ENCODE measurements at places on chromosomes 6 and 20.

DNA sequence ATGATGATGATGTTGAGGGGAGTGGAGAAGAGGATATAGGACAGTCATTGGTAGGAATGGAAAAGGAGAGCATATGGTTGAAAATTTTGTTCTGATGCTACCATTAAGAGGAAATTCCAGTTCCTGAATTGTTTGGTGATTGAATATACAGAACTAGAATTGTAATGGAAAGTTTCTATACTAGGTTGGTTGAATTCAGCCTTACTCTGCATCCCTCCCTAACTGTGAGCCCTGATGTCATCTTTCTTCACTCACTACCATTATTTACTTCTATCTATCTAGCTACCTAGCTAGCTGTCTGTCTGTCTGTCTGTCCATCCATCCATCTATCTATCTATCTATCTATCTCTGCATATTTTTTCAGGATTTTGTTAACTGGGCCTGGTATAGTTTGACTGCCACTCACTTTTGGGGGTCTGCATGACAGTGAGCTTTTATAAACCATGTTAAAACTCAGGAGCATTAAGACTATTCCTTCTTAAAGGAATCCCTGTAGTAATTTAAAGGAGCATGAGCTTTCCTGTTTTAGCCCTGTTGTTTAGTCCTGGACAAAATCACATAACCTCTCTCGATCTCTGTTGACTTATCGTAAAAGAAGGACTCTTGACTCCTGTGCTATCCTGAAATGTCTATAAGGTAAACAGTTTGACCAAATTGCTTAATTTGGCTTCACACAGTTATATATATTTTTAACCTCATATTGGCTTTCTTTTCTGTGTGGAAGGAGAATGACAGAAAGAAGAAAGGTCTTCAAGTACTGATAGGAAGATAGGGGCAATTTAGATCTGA lies 71.4 kb downstream of the AKAP7 start:
- DNase-seq = no peak

- no peak for DNase-seq
These were observed 52.5 kb downstream of the ERMARD start for GRCh38 chr6:169803816-169804340.

DNA sequence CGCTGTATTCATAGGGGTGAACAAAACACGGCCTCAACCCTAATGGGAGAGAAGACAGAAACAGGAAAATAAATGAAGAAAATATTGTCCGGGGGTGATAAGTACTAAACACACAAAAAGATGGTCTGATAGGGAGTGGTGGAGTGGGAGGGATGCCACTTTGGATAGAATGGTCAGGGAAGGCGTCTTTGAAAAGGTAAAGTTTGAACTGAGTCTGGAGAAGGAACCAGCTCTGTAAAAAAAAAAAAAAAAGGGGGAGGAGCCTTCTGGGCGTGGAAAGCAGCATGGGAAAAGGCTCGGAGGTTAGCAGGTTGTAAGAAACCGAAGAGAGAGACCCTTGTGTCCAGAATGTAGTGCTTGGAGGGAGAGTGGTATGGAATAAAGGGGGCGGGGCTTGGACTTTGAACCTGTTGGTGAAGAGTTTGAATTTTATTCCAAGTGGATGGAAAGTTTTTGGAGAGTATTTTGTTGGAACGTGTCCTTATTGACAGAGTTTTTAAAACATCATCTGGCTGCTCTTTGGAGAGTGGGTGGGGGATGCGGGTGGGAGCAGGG lies 1.8 kb downstream of the CHMP4B start:
- DNase-seq = no peak

DNA sequence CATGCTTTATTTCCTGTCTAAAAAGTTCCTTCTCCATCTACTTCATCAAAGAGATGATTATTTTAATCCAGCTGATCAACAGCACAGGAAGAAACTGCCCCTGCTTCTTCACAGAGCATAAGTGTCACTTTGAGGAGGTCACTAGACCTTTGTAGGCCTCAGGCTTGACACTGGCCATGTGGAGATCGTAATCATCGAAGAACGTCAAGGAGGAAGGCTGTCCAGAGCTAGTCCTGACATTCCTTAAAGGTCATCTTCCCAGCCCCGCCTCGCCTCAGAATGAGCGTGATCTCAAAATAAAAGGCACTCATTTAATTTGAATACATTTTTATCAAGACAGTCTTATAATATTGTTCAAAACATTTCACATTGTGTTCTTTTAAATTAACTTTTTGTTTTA lies 445.7 kb upstream of the CDH4 start:
- DNase-seq = no peak

DNA sequence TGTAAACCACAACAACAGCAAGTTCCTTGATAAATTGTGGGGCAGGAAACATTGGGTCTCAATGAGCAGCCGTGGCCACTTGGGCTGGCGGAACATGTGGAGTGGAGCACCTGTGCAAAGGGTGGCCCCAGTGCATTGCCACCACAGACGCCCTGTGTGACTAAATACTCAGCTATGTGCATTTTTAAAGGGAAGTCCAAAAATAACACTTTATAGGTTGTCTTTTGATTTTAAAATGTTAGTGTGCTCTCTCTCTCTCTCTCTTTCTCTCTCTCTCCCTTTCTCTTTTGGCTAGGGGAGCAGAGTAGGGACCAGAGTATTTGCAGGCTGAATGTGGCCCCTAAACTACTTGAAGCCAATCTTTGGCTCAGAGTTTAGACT lies 236.3 kb downstream of the BCAS1 start:
- DNase-seq = no peak

DNA sequence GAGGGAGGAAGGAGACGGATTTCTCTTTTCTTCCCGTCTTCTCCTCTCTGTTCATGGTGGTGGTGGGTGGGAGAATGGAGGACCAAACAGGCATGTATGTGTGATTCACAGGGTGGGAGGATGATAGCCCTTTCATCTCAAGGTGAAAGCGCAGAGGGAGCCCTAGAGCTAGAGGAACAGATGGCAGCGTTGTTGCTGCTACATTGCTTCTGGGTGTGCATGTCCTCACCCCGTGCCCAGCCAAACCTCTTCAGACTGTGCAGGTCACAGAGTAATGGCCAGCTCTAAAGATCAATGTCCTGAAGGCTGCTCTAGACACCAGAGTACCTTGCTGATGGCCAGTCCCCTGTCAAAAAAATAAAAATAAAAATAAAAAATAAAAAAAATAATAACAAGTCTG lies 301.8 kb downstream of the TBC1D7 start:
- DNase-seq = no peak

DNA sequence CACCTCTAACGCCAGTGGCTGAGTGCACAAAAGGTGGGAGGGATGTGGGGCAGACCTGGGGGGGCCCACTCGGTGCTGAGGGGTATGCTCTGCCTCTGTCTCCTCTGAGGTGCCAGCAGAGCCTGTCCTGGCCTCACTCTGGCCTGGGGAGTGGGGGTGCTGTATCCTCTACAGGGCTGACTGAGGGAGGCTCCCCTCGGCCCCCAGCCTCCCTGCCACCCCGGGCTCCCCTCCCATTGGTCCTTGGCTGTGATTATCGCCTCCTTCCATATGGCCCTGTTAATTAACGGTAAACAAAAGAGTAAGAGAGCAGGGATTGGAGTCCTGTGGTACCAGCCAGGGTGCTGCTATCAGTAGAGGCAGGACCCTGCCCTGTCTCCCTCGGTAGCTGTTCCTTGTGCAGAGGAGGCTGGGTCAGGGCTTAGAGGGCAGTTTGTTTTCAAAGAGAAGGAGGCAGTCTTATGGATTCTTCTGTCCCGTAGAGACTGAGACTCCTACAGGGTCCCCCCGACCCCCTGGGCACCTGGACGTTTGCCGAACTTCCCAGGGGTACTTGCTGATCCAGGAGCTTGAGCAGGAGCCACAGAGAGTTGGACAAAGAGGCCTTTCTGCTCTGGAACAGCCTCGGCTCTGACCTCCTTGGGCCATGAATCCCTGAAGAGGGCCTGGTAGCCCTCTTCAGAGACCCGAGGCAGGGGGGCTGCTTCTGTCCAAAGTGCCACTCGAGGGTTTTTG lies 1.8 kb downstream of the MYT1 start:
- no peak for DNase-seq

GRCh38 chr6:79313254-79313653 lies 78.8 kb upstream of the HMGN3 start:
- no peak for DNase-seq

DNA sequence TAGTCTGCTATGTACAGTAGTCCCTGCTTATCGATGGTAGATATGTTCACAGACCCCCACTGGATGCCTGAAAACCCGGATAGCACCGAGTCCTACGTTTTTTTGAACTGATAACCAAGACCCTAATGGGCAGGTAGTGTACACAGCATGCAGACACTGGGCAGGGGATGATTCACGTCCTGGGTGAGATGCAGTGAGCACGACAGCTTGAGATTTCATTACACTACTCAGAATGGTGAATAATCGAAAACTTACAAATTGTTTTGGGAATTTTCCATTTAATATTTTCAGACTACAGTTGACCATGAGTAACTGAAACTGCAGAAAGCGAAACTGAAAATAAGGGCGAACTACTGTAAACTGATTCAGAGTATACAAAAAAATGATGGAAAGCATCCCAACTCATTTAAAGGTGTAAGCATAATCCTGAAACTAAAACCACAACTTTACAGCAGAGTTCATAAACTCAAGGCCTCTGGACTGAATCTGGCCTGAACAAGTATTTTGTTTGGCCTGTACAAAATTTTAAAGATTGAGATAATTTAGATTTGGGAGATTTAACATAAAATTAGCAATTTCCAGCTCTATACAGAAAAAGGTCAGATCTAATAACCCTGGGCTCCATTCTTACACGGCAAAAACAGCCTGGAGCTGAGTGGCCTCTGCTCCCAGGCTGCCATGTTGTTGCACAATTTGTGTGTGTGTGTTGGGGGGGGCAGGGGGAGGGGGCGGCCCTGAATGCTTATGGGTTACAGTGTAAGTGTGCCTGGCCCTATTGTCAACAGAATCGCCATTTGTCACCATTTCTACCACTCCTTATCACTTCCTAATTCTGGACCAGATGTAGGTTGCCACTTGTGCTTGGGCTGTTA lies 34.9 kb downstream of the RNF24 start:
- peak; percentile 59 for DNase-seq

GRCh38 chr20:20393207-20394120 lies 25.6 kb downstream of the INSM1 start:
- DNase-seq = no peak

GRCh38 chr20:57332105-57333089 lies 2.8 kb downstream of the SPO11 start:
- DNase-seq = no peak
